ENCODE measurements at places on chromosomes 7 and 10.

GRCh38 chr10:77348082-77348481, 289.5 kb downstream of the KCNMA1 start:
- no peaks in the 10 kb centered on the region for H3K4me1 ChIP-seq
- no peak overlapping the region for H3K4me3 ChIP-seq
- no peaks in the 10 kb centered on the region for H3K27me3 ChIP-seq
- no peaks in the 10 kb centered on the region for H3K36me3 ChIP-seq
- DNase-seq: no peak

- H3K27me3 ChIP-seq: no peaks in the 10 kb centered on the region
- no peaks in the 10 kb centered on the region for H3K36me3 ChIP-seq
- no peak overlapping the region for H3K4me3 ChIP-seq
- no peak for DNase-seq
Observed at GRCh38 chr7:65731562-65732035, 141.3 kb upstream of the VKORC1L1 start.

DNA sequence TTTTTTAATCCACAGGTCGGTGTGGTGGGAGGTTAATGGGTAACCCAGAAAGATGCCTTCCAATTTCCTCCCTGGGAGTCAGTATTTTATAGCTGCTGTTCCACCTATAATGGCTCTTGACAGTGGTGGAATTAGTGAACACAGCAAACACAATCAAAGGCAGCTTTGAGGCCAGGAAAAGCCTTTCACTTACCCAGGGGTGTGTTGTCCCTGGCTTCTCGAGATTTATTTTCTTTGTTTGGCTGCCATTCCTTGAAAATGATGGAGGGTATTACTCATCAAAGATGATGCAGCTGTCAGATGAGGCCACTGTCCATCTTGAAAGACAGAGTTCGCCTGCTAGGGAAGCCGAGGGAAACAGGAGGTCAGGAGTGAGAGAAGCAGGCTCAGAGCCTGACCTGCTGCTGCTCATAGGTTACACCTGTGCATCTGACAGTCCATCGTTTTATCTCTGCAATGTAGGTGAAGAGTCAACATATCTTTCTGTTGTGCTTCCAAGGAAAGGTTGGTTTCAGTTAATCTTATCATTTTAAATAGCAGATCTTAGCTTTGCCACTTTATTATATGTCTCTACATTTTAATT, 221.6 kb downstream of the XPNPEP1 start:
- H3K4me1 ChIP-seq: no peaks in the 10 kb centered on the region
- no peaks in the 10 kb centered on the region for H3K36me3 ChIP-seq
- no peak for DNase-seq
- no peaks in the 10 kb centered on the region for H3K27me3 ChIP-seq

DNA sequence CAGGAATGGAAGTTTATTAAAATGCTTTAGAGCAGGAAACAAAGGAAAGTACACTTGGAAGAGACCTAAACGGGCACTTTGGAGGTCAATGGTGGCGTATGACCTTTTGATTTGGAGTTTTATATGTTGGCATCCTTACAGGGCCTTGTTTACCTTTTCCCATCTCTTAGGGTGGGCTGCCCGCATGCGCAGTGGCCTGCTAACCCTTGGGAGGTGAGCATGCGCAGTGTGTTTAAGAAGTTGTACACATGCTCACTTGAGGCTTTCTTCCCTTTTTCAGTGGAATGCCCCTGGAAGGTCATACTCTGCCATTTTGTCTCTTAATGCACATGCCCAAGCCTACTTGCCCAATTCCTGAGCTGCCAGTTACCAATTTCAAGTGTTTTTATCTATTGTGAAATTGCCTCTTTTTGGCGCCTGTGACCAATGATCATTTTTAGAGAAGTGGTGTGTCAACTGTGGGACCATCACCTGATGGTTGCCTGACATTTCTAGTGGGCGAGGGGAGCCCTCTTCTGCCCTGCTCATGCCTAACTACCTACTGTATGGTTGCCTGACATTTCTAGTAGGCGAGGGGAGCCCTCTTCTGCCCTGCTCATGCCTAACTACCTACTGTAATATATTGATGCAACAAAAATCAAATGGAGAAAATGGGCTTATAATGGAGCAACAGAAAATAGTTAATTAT, 138.0 kb downstream of the PPP1R9A start:
- H3K27me3 ChIP-seq: no peaks in the 10 kb centered on the region
- H3K4me3 ChIP-seq: no peak overlapping the region
- H3K27ac ChIP-seq: no peak overlapping the region
- H3K36me3 ChIP-seq: no peaks in the 10 kb centered on the region
- H3K4me1 ChIP-seq: peaks cover 6% of the 10 kb centered on the region

- no peak overlapping the region for H3K4me3 ChIP-seq
- peaks cover 6% of the 10 kb centered on the region for H3K4me1 ChIP-seq
Observed at GRCh38 chr10:34097682-34098081, 717.4 kb downstream of the PARD3 start.

- H3K36me3 ChIP-seq: no peaks in the 10 kb centered on the region
- H3K27ac ChIP-seq: no peak overlapping the region
- no peaks in the 10 kb centered on the region for H3K27me3 ChIP-seq
- H3K4me1 ChIP-seq: peaks cover 4% of the 10 kb centered on the region
Observed at GRCh38 chr7:132758986-132759385, 182.7 kb upstream of the PLXNA4 start.

All from testis (tissue), 5 donors.